ENCODE measurements at places on chromosomes 11 and 22. TPM values are rescaled to one million over a fixed set of nuclear protein-coding genes. Genes with fewer than 3 reads are reported as not detected.

Gene OR52N2
- total RNA-seq = not detected

Gene CD59
- total RNA-seq = 679 TPM

Gene OR5P2
- not detected for total RNA-seq

Gene RFPL3
- total RNA-seq = not detected

Gene LIF
- total RNA-seq = 3.2 TPM

Gene TXN2
- total RNA-seq = 45.4 TPM

Gene SLC37A2
- 12.7 TPM for total RNA-seq

Gene SLC35F2
- 4.2 TPM for total RNA-seq

Gene LSP1
- 89.6 TPM for total RNA-seq

Gene SCN4B
- 2.9 TPM for total RNA-seq

Gene TRIM48
- total RNA-seq = not detected

Gene OR2AG1
- total RNA-seq = not detected

Gene C22orf42
- not detected for total RNA-seq

Gene TNNT3
- total RNA-seq = 35.6 TPM

Gene KRTAP5-7
- total RNA-seq = 0.58 TPM

Gene SYTL2
- 24.6 TPM for total RNA-seq

Gene PHF21B
- total RNA-seq = 1.6 TPM

Gene OR51I2
- total RNA-seq = not detected

Gene GGTLC3
- total RNA-seq = not detected

Gene METTL15
- total RNA-seq = 21.0 TPM

Gene GLYATL1
- not detected for total RNA-seq

Gene DEFB108B
- not detected for total RNA-seq

Gene TENM4
- total RNA-seq = 16.5 TPM

Gene RAG1
- 0.67 TPM for total RNA-seq

Gene SEZ6L
- total RNA-seq = 0.13 TPM

Gene KDELR3
- total RNA-seq = 15.4 TPM

Gene GAL
- not detected for total RNA-seq

Gene SLC5A4
- 1.1 TPM for total RNA-seq

Gene UPK3A
- total RNA-seq = not detected

Gene ACR
- total RNA-seq = 1.5 TPM

Gene PPARA
- total RNA-seq = 39.2 TPM

Gene MS4A7
- 48.4 TPM for total RNA-seq
